ENCODE measurements at places on chromosomes 6 and 20.

DNA sequence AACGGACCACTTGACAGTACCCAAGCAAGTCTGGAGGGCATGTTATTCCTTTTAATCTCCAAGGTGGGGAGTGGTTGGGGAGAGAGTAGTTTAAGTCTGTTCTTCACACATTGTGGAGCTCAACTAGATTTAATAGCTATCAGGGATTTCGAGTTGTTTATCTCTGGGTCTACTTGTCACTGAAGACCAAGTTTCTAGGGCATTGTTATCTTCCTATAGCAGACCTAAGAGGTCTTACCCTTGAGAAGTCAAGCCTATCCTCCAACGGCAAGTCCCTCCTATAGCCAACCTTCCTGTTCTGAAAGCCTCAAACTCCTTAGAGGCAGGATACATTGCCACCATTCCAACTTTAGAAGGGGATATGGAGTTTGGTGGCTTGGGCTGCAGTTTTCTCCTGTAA is 164.5 kb upstream of the MOCS1 start:
- no peak for DNase-seq

- DNase-seq: no peak
These were observed 4.5 kb upstream of the PTCRA start for GRCh38 chr6:42911171-42912021.

GRCh38 chr20:5488823-5489222 is 172.1 kb upstream of the PROKR2 start:
- no peak for DNase-seq

- no peak for DNase-seq
These were observed 49.3 kb downstream of the ELOVL4 start for GRCh38 chr6:79898076-79898475.

Data from posterior vena cava (tissue), 2 donors.